ENCODE measurements at places on chromosomes 4 and X.

DNA sequence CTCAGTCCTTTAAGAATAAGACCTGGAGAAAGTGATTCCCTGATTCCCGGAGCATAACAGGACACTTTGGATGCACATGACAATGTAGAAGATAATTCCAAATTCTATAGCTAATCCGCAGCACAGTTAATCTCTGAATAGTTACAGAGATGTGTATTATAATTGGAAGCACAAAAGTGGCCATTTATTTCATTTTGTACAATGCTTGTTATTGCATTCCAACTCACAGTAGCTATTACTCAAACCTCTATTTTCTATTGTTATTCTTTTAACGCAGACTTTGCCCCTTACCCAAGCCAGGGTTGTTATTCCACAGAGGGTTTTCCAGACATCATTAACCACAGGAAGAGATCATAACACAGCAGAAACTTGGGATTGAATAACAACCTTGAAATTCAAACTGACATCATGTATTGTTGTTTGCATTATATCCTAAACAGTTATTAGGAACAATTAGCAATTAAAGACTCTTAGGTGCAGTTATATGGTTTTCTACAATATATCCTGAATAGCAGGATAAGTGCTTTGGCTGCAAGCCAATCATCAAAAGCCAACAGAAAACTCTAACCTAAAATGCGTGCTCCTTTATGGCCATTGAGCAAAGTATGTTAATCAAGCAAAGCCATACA lies 984.0 kb upstream of the TENM3 start:
- DNase-seq = no peak

DNA sequence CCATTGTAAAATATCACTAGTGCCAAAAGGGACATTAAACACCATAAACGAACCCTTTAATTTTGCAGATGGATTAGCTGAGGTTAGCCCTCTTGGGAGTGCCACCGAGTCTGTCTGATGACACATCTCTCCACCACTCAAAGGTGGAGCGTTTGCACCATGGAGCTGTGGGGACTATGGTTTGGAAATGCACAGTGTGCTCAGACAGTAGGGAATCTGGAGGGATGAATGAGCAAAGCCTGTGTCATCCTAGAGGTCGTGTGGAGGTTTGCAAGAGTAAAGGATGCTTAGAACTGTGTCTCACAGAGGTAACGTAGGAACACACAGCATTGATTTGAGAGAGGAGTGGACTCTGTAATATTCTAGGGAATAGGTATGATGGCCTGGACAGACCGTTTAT lies 93.7 kb downstream of the CLNK start:
- DNase-seq = no peak

DNA sequence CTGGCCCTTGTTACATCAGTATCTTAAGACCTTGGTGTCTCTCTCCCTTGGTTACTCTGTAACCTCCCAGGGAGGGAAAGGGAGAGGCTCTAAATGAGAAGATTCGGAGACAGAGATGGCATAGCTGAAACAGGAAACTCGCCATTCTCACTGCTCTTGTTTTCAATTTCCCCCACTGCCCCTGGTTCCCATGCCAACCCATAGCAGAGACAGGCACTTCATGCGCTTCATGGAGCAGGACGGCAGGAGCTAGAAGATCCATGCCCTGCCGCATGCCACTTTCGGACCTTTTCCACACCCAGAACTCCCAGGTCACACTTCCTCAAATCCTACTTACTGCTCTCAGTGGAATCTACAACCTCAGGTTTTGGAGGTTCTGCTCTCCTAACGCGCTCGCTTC lies 3.1 kb downstream of the ZMYM3 start:
- DNase-seq = no peak

- no peak for DNase-seq
Measured at GRCh38 chr4:81541161-81541945, 69.6 kb upstream of the RASGEF1B start.

DNA sequence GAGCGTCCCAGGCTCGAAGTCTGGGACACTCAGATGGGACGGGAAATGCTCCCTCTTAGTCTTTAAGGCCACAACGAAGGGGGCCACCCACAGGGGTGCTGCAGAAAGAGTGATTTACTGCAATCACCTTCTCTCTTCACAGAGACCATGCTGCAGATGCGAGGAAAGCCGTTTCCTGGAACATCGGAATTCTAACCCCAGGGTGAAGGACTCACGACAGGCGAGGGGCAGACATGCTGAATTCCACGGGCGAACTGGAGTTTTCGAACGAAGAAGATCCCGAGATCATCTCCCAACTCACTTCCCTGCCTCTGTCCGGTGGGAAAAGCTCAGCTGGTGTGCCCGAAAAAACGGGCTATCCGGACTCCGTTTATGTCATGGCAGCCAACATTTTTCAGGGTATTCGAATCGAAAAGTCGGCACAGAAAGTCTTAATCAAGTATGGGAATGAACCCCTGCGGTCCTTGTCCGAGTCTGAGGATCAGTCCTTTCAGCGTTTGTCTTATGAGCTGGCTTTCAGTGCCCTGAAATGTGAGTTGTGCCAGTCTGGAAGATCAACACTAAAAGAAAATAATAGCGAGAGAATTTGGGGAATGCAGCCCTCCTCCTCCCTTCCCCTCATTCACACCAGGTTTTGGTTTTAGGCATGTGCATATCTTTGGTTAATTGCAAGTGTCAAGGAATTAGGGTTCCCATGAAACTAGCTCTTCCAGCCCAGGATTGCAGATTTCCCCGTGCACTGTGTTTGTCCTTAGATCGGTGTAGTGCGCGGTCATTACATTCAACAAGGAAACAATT lies 905 bp downstream of the NSUN7 start:
- DNase-seq = peak; percentile 34

DNA sequence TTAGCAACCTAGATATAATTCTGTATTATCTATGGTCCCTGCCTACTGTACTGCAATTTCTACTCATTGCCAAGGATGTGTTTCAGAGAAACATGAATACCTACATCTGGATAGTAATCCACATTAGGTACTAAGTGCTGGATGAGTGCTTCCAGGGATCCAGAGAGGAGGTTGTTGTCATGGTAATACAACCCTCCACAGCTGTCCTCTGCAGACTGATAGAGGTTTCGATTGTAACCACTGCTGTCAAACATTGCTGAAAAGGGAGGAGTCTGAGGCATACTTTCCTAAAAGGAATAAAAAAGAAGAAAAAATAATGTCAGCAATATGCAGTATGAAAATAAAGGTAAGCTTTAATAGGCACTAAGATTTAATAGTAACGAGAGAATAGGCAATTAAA lies 12.5 kb downstream of the RASGEF1B start:
- DNase-seq = no peak

- DNase-seq = no peak
Measured at GRCh38 chr4:25450491-25450901, 73.4 kb downstream of the ANAPC4 start.

DNA sequence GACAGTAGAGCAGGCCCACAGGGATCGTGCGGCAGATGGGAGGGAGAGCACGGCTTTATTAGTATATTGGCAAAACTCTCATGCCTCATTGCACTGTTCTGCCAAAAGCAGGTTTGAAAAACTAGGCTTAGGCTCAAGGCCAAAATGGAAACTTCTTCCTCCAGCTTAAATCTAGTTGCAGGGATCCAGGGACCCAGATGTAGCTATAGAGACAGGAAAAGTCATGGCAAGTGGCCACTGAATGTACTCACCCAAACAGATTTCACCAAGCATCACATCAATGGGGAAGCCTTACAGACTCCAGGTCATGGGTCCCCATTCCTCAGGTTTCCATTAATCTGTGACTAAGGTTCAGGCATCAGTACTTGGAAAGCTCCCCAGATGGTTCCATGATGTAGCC lies 149.2 kb downstream of the STK32B start:
- DNase-seq = no peak

- no peak for DNase-seq
Measured at GRCh38 chr4:88919056-88919455, 137.9 kb downstream of the FAM13A start.

DNA sequence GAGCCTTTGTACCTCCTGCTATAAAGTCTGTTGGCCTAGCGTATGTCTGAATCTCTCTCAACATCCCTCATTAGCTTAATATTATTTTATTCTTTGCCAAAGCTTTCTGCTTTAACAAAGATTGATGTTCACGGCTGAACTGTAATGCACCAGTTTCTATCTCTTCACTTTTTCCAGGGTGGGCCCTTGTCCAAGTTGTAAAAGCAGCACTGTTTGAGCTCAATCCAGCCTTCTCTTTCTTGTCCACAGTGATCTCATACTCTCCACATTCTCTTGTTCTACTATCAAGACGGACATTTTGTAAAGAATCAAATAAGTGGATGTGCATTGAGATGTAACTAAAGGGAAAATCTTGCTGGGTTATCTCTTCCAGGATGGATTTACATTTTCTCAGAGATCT lies 34.4 kb upstream of the RTL3 start:
- DNase-seq = no peak

DNA sequence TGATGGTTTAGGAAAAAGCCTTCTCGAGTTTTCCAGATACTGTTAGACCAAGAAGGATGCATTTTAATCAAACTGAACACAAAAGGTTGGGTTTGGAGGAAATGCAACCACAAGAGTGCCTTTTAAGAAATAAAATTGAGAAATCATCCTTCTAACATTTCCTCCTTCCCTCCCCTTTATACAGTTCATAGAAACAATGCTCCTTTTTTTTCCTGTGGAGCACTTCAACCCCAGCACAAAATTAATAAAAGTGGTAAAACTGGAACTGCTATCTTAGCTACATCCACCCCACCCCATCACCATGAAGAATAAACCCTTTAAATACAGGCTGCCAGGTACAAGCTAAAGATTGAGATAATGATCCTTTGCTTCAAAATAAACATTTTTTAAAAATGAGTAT lies 211.1 kb downstream of the RELL1 start:
- no peak for DNase-seq

DNA sequence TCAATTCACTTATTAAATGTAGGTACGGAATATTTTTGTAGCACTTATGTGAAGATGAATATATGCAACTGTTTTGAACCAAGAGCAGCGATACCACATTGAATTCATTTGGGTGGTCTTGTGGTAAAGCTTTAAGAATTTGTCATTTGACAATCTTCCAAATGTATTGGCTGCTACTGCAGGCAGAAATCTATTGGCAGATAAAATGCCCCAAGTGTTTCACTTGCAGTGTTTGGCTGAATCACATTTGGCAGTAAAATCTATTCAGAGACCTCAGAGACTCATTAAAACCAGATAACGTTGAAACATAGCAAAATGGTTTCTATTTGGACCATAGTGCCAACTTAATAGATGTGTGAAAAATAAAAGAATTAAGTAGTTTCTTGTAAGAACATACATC lies 303.4 kb downstream of the FGF13 start:
- no peak for DNase-seq

GRCh38 chr4:107863850-107864371 lies 39.2 kb downstream of the SGMS2 start:
- peak; percentile 59 for DNase-seq

DNA sequence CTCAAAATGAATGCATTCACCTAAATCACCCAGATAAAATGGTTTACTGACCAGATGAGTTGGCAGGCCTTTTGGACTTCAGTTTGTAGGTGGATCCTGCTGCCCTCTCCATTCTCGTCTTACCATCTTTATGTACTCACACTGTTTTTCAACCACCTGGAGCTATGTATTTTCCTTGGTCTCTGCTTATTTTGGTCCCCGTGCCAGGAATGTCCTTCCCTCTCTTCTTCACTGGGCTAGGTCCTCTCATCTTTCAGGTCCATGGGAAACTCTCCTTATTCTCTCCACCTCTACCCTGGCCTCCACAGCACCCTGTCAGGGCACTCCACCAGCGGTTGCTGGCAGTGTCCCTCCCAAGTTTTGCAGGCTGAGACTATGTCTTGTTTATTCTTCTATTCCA lies 2.6 kb downstream of the GPRIN3 start:
- no peak for DNase-seq

DNA sequence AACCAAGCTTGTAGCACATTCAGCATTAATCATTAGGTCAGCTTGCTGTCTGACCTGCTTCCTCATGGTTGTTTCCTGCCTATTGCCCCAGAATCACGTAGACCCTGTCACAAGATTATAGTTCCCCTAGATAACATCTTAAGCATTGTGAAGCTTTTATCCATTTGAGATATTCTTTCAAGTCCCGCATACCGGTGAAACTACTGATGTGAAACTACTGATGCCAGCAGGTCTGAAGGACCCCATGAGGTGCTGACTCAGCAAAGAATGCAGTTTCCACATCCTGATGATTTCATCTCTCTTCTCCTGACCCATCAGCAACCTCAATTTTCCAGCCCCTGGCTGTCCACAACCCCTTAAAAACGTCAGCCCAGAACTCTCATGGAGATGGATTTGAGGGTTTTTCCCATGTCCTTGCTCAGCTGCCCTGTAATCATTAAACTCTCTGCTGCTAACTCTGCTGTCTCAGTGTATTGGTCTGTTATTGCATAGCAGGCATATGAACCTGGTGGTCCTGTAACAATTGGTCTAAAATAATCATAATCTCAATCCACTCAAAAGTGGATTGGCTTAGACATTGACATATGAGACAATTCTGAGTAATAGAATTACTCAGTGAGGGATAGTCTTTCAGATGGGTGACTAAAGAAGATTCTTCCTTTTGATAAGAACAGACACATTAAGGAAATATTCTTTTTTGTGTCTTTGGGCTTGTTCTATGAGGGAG lies 26.3 kb upstream of the UBA6 start:
- DNase-seq = no peak

GRCh38 chrX:68915778-68916177 lies 87.0 kb downstream of the EFNB1 start:
- DNase-seq = no peak
